ENCODE measurements at places on chromosomes 7 and 10. TPM values are rescaled to one million over a fixed set of nuclear protein-coding genes. Genes with fewer than 3 reads are reported as not detected.

DNA sequence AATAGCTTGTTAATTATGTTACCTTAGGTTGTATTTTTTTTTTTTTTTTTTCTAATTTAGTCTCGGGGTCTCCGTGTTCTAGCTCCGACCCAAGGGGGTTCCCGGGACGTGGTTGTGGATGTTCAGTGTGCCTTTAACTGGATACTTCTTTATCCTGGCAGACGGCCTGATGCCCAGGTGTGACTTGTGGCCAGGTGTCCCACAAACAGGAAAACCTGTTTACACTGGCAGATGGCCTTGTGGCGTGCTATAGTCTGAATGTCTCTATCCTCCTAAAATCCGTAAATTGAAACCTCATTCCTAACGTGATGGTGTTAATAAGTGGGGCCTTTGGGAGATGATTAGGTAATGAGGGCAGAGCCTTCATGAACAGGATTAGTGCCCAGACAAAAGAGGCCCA lies 546.4 kb upstream of the C7orf33 start:
- no peak for DNase-seq
- no peak overlapping the region for H3K27ac ChIP-seq
- H3K4me3 ChIP-seq, result no peak overlapping the region
- H3K4me1 ChIP-seq, result peaks cover 7% of the 10 kb centered on the region
- H3K36me3 ChIP-seq, result no peaks in the 10 kb centered on the region

GRCh38 chr7:84684836-84685480 lies 490.4 kb upstream of the SEMA3A start:
- H3K4me1 ChIP-seq, result no peaks in the 10 kb centered on the region
- H3K27ac ChIP-seq, result no peak overlapping the region

DNA sequence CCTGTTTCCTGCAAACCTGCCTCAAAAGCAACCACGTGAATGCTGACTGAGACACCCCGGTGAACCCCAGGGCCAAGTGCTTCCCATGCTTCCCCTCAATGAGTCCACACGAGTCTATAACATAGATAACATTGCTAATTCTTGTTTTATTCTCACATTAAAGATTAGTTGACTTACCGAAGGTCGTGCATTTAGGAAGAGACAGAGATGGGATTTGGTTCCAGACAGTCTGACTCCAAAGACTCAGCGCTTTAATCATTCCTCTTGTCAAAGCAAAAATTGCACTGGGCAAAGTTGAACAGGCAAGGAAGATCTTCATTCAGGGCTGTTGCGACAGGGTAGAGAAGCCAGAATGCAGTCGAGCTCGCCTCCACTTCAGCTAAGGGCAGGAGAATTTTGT lies 435.6 kb upstream of the C7orf33 start:
- no peak for DNase-seq
- no peaks in the 10 kb centered on the region for H3K4me1 ChIP-seq

GRCh38 chr7:80088705-80089104 lies 45.9 kb upstream of the GNAI1 start:
- no peak for DNase-seq
- H3K36me3 ChIP-seq, result no peaks in the 10 kb centered on the region
- H3K27ac ChIP-seq, result no peak overlapping the region
- H3K4me3 ChIP-seq, result no peak overlapping the region
- H3K4me1 ChIP-seq, result no peaks in the 10 kb centered on the region
- H3K27me3 ChIP-seq, result no peaks in the 10 kb centered on the region

DNA sequence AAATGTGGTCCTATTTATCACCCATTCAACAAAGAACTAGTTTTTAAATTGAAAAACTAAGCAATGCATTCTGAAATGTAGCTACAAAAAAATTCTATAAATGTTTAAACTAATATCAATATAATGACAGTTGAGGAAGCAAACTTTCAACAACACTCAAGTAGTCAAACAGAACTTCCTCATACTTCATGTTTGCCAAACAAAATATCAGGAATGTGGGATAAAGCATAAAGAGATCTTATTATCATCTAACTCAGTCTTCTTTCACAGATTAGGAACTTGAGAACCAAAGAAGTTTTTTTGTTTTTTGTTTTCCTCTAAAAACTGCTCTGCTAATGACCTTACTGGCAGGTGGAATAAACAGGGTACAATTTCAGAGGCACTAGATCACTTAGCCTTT lies 116.2 kb downstream of the JAZF1 start:
- no peak overlapping the region for H3K4me3 ChIP-seq
- no peaks in the 10 kb centered on the region for H3K36me3 ChIP-seq
- H3K27ac ChIP-seq, result no peak overlapping the region
- H3K4me1 ChIP-seq, result peaks cover 22% of the 10 kb centered on the region
- DNase-seq, result no peak

DNA sequence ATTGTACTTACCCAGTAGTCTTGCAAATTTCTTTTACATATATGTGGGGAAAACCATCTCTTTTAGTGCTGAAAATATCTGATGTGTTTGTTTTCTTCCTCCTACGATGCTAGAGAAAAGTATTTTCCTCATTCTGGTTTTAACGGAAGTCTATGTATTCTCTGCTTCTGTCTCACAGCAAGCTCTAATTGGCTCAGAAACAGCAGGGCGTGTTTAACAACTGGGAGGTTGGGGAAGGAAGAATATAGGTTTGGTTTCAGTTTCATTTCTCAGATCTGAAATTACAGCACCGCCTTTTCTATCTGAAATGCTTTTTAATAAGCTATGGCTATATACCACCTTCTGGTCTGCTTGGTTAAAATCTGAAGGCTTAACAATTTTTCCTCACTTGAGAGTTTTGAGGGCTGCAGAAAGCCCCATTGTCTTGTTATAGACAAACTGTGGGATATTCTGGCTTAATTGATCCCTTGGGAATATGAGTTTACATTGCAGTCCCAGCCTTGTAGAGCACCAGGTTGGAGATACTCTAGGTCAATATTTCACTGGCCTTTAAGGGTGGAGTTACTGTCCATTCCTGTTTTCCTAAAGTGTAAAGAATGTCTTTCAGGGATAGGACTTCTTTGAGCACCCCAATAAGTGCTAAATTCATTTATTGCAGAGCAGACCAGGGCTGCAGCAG lies at the start of gene SAMD9:
SAMD9 (minus strand) TSS at position 128 of the 679 bp plus-strand sequence. CDS start 11,882 bp downstream, outside the sequence.
- no peak within 1 kb of the TSS for H3K4me3 ChIP-seq
- peaks cover 10% of the 10 kb centered on the region for H3K36me3 ChIP-seq
- H3K27me3 ChIP-seq, result peaks cover 4% of the 10 kb centered on the region
- no peak within 1 kb of the TSS for H3K27ac ChIP-seq
- DNase-seq, result no peak

- H3K27ac ChIP-seq, result no peak overlapping the region
- DNase-seq, result no peak
- H3K4me1 ChIP-seq, result peaks cover 14% of the 10 kb centered on the region
These were observed 78.4 kb upstream of the LEP start for GRCh38 chr7:128162666-128163065.

GRCh38 chr10:47405857-47406547 lies 21.9 kb upstream of the ZNF488 start:
- peaks cover 11% of the 10 kb centered on the region for H3K27me3 ChIP-seq
- H3K27ac ChIP-seq, result no peak overlapping the region
- H3K4me3 ChIP-seq, result no peak overlapping the region

SNCG gene
- 431 TPM for total RNA-seq

- H3K4me1 ChIP-seq, result peaks cover 18% of the 10 kb centered on the region
- H3K4me3 ChIP-seq, result no peak overlapping the region
- H3K27ac ChIP-seq, result no peak overlapping the region
- no peak for DNase-seq
- H3K36me3 ChIP-seq, result no peaks in the 10 kb centered on the region
These were observed 155.6 kb downstream of the SH3PXD2A start for GRCh38 chr10:103699611-103700435.

DNA sequence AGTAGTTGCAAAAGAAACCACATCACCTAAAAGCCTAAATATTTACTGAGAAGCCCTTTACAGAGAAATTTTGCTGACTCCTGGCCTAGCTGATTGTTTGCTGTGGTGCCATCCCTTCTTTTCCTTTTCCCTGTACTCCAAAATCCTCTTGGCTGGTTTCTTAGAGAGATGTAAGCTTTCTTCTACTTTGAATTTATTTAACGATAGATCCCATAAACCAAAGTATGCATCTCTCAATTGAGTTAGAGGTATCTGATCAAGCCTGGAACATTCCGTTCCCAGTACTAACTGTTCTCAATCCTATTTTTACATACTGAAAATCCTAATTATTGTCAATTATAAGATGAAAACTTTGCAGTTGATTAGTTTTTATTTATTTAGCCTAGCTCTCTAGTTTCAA lies 6.3 kb downstream of the TMEM60 start:
- peaks cover 4% of the 10 kb centered on the region for H3K27me3 ChIP-seq
- no peak overlapping the region for H3K4me3 ChIP-seq
- no peak for DNase-seq
- peaks cover 4% of the 10 kb centered on the region for H3K4me1 ChIP-seq

DNA sequence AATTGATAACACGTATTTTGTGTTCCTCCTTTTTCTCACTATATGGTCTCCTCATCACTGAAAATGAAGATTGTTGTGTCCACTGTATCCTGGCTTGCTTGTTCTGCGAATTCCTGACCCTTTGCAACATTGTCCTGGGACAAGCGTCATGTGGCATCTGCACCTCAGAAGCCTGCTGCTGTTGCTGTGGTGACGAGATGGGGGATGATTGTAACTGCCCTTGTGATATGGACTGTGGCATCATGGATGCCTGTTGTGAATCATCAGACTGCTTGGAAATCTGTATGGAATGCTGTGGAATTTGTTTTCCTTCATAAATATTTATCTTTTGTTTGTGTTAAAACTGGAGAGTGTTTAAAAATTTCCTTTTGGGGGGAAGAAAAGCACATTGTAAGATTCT lies 93.7 kb downstream of the MDFIC start:
- H3K4me1 ChIP-seq, result no peaks in the 10 kb centered on the region
- no peaks in the 10 kb centered on the region for H3K27me3 ChIP-seq
- no peaks in the 10 kb centered on the region for H3K36me3 ChIP-seq
- H3K27ac ChIP-seq, result no peak overlapping the region
- no peak for DNase-seq

NOS3 gene
- 0.86 TPM for total RNA-seq

SFTPA1 gene
- not detected for total RNA-seq

DNA sequence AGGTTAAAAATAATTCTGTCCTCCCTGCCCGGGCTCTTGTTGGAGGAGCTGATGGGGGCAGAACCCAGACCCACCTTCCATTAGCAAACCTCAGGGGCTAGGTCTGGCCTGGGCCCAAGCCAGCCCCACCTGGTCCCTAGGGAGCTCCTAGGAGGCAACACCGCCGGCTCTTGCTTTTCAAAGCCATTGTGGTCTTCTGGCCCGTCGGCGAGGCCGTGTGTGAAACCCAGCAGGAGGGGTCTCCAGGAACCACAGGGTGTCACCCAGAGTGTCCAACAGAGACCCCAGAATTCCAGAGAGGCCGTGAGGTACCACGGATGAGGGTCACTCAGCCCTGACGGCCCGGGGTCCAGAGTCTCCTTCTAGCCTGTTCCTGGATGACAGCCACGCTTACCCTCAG lies 16.6 kb upstream of the PDGFA start:
- H3K4me1 ChIP-seq, result peaks cover 1% of the 10 kb centered on the region
- H3K36me3 ChIP-seq, result no peaks in the 10 kb centered on the region
- H3K27me3 ChIP-seq, result peaks cover 3% of the 10 kb centered on the region
- no peak overlapping the region for H3K4me3 ChIP-seq
- no peak overlapping the region for H3K27ac ChIP-seq

- H3K36me3 ChIP-seq, result no peaks in the 10 kb centered on the region
- peaks cover 2% of the 10 kb centered on the region for H3K27me3 ChIP-seq
These were observed 27.9 kb upstream of the DPYSL4 start for GRCh38 chr10:132158823-132159222.

HOXA2 gene
- total RNA-seq, result not detected

GRCh38 chr10:86263907-86264306 lies 102.7 kb downstream of the GRID1 start:
- peaks cover 6% of the 10 kb centered on the region for H3K4me1 ChIP-seq
- H3K27ac ChIP-seq, result peak overlapping the region; percentile 39
- H3K27me3 ChIP-seq, result peaks cover 12% of the 10 kb centered on the region
- no peak overlapping the region for H3K4me3 ChIP-seq
- no peak for DNase-seq
- H3K36me3 ChIP-seq, result no peaks in the 10 kb centered on the region
